ENCODE measurements at places on chromosomes 3 and 15.

GRCh38 chr15:65044724-65045481 is at the start of gene SLC51B:
Gene SLC51B (plus strand): TSS chr15:65045387. CDS start chr15:65050005, 4,618 bp downstream.
- no peak for DNase-seq
- no peak within 1 kb of the TSS for H3K4me3 ChIP-seq
- no peak within 1 kb of the TSS for H3K27ac ChIP-seq
- H3K27me3 ChIP-seq = peaks cover 3% of the 10 kb centered on the region
- H3K4me1 ChIP-seq = peaks cover 10% of the 10 kb centered on the region

DNA sequence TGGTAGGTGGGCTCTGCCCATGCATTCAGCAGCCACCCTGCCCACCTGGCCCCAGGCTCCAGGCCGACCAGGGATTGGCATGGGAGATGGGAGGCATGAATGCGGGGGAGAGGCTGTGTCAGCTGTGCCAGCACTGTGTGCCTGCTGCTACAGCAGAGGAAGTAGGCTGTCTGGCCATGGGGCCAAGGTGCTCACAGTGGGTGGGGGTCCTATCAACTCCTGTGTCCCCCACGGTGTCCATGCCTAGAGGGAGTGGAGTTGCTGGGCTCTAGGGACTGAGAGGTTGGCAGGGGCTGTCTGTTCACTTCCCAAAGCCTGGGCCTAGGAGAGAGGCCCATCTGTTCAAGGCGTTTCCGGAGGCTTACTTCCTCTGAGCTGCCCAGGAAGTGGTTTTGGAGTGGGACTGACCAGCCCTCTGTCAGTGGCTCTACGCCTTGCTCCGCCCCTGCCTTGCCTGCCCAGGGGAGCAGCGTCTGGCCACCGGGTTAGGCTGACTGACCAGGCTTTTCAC is 5.8 kb downstream of the PRKCD start:
- peaks cover 60% of the 10 kb centered on the region for H3K4me1 ChIP-seq
- H3K4me3 ChIP-seq = no peak overlapping the region
- no peak for DNase-seq

- no peaks in the 10 kb centered on the region for H3K4me1 ChIP-seq
- no peak overlapping the region for H3K27ac ChIP-seq
- H3K27me3 ChIP-seq = no peaks in the 10 kb centered on the region
- no peak for DNase-seq
Observed at GRCh38 chr3:29249829-29250345, 31.0 kb upstream of the RBMS3 start.

GRCh38 chr15:29534378-29534777 is 264.8 kb upstream of the NSMCE3 start:
- no peak for DNase-seq
- H3K27me3 ChIP-seq = no peaks in the 10 kb centered on the region
- no peaks in the 10 kb centered on the region for H3K4me1 ChIP-seq
- H3K27ac ChIP-seq = no peak overlapping the region

- no peaks in the 10 kb centered on the region for H3K4me1 ChIP-seq
- H3K27ac ChIP-seq = no peak overlapping the region
- no peaks in the 10 kb centered on the region for H3K36me3 ChIP-seq
- H3K27me3 ChIP-seq = no peaks in the 10 kb centered on the region
- DNase-seq = no peak
Observed at GRCh38 chr3:173217127-173217526, 76.1 kb upstream of the SPATA16 start.

- peaks cover 11% of the 10 kb centered on the region for H3K36me3 ChIP-seq
- no peaks in the 10 kb centered on the region for H3K27me3 ChIP-seq
- H3K27ac ChIP-seq = no peak overlapping the region
- H3K4me1 ChIP-seq = no peaks in the 10 kb centered on the region
- no peak for DNase-seq
Observed at GRCh38 chr15:40550341-40551037, 14.4 kb downstream of the CCDC32 start.
